ENCODE measurements at places on chromosomes 16 and 17. TPM values are rescaled to one million over a fixed set of nuclear protein-coding genes. Genes with fewer than 3 reads are reported as not detected.

Gene CLDN9
- not detected for total RNA-seq

Gene CD300H
- total RNA-seq, result not detected

Gene DRG2
- 52.4 TPM for total RNA-seq

Gene FBRS
- total RNA-seq, result 92.8 TPM

Gene MAPT
- 0.88 TPM for total RNA-seq
